ENCODE measurements at places on chromosomes 5 and 9.

- DNase-seq = no peak
Observed at GRCh38 chr9:14271093-14271673, 42.8 kb downstream of the NFIB start.

- no peak for DNase-seq
Observed at GRCh38 chr5:177085985-177086653, 596 bp upstream of the FGFR4 start.

- no peak for DNase-seq
Observed at GRCh38 chr5:83184534-83184933, 107.2 kb downstream of the XRCC4 start.

DNA sequence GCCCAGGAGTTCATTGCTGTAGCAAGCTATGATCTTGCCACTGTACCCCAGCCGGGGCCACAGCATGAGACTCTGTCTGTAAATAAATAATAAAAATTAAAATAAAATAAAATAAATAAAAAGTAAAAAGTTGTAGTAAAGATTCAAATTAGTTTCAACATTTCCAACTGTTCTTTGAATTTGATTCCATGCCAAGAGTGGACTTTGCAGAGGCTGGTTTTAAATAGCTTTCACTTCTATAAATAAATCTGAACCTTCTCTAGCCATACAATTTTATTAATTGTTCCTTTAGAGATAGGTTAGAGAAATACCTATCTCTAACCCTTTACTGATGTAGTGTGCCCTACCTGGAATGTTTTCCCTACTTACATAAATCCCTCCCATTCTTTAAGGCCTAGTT, 129.7 kb upstream of the SLIT3 start:
- no peak for DNase-seq

- no peak for DNase-seq
Observed at GRCh38 chr5:173016598-173017046, 33.1 kb downstream of the ATP6V0E1 start.

DNA sequence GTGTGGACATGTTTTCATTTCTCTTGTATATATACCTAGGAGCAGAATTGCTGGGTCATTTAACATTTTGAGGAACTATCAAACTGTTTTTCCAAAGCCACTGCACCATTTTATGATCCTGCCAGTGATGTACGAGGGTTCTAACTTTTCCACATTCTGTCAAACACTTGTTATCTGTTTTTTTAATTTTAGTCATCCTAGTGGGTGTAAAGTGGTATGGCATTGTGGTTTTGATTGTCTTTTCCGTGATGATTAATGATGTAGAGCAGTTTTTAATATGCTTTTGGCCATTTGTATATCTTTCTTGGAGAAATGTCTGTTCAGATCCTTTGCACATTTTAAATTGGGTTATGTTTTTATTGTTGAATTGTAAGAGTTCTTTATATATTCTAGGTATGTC, 107.0 kb downstream of the MELK start:
- DNase-seq = no peak

- peak; percentile 26 for DNase-seq
Observed at GRCh38 chr5:112479418-112479817, 60.3 kb upstream of the EPB41L4A start.

DNA sequence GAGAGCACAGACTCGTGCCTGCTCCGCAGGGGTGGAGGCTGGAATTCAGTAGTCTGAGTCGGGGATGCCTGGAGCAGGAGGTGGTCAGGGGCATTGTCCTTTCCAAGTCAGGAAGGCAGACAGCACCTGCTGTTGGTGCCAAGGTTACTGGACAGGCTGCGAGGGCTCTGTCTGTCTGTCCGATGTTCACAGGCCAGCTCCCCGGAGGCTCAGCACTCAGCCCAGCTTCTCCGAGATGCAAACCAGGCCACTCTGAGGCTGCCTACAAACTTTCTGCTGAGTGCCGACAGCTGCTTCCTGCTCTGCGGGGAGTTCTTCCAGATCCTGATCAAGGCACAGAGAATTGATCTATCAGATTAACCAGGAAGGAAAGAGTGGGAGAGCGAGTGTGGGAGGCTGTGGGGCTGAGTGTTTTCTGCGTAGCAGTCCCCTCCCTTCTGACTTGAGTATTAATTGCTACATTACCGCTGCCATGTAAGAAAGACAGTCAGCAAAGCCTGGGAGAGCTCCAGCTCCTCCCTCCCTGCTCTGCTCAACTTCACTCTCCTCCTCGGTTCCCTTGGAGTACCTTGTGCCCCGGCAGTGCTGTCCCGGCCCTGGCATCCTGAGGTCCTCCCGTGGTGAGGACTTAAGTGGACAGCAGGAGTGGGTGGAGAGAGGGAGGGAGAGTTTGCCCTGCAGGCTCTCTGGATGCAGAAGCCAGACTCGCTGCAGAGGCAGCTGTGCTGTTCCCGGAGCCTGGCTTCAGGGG, 36.0 kb downstream of the KCNMB1 start:
- no peak for DNase-seq

GRCh38 chr5:59423021-59423420, 470.5 kb downstream of the PDE4D start:
- DNase-seq = no peak

- no peak for DNase-seq
Observed at GRCh38 chr5:91277093-91277626, 106.0 kb downstream of the ARRDC3 start.

DNA sequence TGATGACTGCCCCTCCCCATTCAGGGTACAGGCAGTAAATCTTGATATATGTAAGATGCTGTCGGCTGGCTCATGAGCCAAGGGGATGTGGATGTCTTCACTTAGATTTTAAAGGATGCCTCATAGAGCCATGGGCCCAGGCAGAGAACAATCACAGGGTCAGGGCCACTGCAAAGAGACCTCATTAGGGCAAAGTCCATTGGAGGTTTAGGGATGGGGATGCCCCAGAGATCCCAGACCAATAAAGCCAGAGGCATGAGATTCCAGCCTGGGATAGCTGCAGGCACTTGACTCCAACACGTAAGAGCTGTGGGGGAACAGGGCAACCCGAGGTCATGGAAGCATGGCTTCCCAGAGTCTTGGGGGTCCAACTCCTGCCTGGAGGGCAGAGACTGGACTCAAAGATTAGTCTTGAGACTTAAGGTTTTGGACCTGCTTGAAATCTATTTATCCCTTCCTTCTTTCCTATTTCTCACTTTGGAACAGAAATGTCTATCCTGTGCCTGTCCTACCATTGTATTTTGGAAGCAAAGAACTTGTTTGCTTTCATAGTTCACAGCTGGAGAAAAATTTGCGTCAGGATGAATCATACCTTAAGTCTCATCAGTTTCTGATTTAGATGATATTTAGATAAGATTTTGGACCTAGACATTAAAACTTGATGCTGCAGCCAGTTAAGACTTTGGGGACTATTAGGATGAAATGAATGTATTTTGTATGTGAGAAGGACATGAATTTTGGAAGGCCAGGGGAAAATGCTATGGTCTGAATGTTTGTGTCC, 101.3 kb upstream of the ADRA1B start:
- no peak for DNase-seq

DNA sequence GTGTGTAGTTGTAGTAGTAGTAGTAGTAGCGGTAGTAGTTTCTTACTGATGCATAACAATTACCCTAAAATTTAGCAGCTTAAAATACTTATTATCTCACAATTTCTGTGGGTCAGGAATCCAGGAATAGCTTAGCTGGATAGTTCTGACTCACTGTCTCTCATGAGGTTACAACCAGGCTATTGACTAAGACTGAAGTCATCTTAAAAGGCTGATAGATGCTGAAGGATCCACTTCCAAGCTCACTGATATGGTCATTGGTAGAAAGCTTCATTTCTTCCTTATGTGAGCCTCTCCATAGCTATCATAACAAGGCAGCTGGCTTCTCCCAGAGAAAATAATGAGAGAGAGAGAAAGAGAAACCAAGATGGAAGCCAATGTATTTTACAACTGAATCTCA, 147.5 kb upstream of the FBXL17 start:
- no peak for DNase-seq

GRCh38 chr5:96503501-96504236, 70.6 kb upstream of the PCSK1 start:
- DNase-seq = no peak

GRCh38 chr5:83066548-83067110, 10.6 kb downstream of the TMEM167A start:
- no peak for DNase-seq

DNA sequence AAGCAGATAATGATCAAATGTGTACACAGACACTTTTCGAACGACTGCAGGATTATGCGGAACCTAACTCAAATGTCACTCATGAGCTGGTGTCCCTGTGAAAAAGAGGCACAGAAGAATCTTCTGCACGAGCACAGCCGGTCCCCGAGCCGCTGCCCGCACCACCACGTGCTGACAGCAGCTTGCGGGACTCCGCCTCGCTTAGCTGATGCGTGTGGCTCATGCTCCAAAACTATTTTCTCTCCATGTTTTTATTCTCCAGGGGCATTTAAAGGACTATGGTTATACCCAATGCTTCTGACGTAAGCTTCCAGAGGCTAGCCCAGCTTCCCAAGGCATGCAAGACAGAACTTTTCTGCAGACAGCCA, 9.5 kb downstream of the SEC16A start:
- no peak for DNase-seq

DNA sequence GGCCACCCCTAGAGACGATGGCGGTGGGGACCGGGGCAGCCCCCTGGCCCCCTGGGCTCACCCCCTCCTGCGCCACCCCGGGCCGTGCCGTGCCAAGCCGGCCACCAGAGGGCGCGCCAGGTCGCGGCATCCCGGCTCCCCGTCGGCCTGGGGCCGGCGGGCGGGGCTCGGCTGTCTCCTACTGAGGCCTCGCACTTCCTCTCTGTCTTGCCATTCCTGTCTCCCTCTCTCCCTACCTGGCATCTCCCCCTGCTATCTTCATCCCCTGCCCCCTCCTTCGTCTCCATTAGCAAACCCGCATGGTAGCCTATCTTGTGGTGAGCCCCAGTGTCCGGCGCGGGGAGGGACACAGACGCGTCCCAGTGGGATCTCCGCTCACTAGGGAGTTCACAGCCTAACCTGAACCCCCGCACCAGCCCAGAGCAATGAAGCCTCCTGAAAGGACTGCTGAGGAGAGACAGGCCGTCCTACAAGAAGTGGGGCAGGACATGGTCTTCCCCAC, 29.8 kb upstream of the FABP6 start:
- DNase-seq = peak; percentile 72

DNA sequence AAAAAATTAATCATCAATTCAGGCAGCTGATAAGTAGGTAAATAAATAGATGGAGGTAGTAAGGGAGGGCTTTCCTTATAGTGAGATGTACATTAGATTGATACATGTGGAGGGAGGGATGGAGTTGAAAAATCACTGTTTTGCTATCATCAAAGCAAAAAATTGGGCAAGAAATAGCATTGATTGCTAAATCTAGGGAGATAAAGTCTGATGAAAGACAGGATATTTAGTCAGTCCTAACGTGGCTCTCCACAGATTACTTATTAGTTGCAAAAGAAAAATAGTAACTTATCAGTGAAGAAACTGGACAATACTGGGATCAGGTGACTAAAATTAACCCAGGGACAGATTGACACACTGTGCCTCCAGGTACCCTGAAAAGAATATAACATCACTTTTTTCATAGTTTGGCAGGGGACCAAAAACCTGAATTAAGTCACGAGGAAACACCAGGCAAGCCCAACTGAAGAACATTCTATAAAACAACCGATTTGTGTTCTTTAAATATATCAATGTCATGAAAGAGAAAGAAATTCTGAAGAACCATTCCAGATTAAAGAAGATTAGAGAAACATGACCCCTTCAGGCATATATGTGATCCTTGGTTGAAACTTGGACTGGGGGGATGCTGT, 27.1 kb upstream of the GOLPH3 start:
- no peak for DNase-seq

- no peak for DNase-seq
Observed at GRCh38 chr5:181232593-181232992, 9.5 kb downstream of the TRIM41 start.

GRCh38 chr5:158382473-158382872, 523.5 kb upstream of the CLINT1 start:
- DNase-seq = peak; percentile 38

GRCh38 chr5:116739571-116739970, 164.9 kb upstream of the SEMA6A start:
- no peak for DNase-seq

DNA sequence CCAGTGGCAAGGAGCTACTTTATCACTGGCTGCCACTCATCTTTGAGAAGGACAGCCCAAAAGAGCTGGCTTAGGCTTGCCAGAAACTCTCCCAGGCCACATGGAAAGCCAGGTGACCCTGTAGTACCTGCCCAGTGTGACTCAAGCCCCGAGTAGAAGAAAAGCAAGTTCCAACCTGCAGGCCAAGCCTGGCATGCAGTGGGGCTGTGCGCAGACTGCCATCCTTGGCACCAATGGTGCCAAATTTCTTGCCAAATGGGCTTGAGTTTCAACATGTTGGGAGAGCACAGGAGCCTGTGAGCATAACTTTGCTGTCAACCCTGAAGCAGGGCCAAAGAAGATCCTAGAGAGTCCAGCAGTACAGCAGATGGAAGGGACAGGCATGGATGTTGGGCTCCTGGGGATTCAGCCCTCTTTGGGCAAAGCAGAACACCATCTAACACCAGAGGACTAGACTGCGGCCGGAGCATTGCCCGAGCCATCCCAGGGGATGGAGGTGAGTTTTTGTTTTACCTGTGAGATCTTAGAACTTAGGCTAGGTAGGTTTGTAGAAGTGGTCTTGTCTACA, 27.3 kb upstream of the SHB start:
- DNase-seq = no peak

DNA sequence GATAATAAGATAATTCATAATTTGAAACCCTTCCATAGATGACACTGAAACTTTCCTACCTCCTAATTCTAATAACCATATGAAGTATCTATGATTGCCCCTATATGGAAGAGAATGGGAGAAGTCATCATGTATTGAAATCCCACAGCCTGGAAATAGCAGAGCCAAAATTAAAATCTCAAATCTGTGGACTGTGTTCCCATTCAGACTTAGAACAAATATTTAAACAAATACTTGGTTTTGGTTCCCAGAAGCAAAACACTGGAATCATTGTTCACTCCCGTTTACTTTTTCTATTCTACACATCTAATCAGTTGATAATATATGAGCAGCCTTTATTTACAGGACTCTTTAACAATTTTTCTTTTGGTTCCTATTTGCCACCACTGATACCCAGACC, 92.6 kb upstream of the PTPRD start:
- DNase-seq = no peak

DNA sequence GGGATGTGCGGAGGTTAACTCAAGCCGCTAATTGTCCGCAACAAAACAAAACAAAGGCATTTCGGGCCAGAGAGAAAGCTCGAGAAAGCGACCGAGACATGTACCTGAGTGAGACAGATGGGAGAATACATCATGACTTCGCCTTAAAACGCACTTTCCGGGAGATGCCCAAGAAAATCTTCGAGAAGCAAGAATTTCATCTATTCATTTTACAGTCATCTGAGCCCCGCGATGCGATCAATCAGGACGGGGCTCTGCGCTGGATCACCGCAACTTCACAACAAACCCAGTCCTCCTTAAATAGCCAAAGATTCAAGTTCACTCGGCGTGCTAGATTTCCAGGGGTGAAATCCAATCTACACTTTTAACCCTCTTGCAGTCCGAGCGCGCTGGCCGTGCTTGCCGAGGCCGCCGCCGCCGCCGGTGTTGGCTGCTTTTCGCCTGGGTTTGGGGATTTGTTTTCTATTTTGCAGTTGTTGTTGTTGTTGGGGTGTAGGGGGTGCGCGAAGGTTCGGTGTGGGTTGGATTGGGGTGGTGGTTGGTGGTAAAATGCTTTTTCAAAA, 482 bp downstream of the NFIB start:
- DNase-seq = no peak

- peak; percentile 82 for DNase-seq
Observed at GRCh38 chr5:151719228-151720000, 32.7 kb upstream of the SPARC start.

All from GM12865 (cell line).